ENCODE measurements at places on chromosomes 4 and X.

DNA sequence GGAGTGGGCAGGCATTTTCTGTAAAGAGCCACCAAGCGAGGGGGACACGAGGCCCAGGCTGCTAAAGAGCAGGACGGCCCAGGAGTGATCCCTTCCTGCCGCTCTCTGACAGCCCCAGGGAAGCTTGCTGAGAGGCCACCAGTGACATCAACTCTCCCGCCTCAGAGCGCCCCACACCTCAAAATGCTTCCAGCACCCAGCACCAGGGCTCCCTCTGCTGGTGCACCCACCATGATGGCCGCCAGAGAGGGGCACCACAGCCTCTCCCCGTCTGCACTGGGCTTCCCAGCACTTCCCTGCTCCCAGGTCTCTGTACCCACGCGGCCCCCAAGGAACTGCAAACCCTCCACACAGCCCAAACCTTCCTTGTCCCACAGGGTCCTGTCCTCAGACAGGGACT lies 40.4 kb downstream of the GAK start:
- peak; percentile 29 for DNase-seq

GRCh38 chrX:73766431-73766795 lies 203.4 kb downstream of the CHIC1 start:
- DNase-seq: no peak

DNA sequence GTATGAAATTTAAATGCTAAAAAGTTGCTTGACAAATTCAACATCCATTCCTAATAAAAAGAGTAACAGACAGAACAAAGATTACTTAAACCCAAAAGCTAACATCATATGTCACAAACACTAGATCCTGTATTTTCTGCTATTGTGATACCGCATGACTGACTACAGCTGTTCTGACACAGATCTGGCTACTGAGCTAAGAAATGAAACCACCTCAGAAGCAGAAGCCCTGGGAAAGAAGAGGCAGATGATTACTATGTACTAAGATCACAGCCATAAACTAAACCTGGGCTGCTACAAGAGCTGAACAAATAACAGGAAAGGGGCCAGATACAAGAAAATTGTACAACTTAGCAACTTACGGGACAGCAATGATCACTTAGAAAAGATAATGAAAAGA lies 9.4 kb downstream of the LETM1 start:
- DNase-seq: no peak

DNA sequence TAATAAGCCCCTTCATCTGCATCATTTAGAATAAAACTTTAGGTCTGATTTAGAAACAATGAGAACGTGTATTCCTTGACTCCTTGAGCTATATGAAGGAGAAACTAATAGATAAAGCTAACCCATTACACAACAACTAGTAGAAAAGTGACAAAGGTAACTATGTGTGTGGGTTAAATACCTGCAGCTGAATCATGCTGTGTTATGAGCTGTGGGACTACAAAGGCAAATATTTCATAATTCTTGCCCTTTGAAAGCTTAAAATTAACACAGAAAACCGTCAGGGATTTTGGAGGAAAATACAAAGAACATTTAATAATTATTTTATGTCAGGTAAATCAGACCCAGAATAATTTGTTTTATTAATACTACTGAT lies 898 bp upstream of the NDP start:
- no peak for DNase-seq

DNA sequence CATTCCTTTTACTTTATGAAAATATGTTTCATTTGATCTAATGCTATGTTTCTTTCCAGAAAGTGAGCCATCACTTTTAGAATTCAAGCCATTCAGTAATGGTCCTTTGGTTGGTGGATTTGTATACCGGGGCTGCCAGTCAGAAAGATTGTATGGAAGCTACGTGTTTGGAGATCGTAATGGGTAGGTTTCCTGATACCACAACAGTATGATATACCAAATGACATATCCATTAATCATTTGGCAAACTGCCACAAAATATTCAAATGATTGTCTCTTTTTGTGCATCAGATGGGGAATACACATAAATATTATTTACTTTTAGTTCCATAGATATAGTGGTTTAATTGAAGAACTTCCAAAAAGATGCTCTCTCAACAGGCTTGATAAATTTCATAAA lies 68.2 kb downstream of the HHIP start:
- DNase-seq: no peak

DNA sequence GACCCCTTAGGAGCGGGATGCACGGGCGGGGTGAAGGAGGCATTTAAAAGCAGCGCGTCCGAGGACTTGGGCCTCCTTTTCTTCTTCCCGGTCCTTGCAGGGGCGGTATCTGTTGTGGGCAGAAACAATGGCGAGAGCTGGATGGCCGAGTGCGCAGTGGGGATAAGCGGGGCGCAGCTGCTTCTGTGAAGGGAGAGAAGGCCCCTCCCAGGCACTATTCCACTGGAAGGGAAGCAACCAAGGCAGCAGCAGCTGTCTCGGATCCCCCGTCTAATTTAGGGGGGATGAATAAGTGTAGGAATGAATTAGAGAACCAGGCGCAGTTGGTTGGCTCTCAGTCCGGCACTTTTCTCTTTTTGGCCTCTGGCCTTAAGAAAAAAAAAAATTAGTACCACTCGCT lies 995 bp downstream of the SMARCA5 start:
- DNase-seq: peak; percentile 43

GRCh38 chr4:140078366-140078765 lies 75.6 kb downstream of the MAML3 start:
- no peak for DNase-seq

DNA sequence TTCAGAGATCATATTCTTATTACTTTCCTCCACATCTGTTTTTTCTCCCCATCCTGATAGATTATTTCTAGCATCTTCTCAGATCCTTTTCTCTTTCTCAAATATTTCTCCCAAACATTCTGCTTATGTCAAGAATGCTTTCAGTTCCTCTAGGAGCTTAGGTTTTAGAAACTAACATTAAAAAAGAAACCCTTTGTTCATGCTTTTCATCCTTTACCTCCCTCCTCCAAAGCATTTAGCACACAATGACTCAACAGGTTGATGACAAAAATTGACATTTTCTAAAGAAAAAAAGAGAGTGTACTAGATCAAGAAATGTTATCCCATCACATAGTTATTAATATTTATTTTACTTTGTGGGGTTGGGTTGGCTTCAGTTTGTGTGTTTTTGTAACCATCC lies 16.5 kb upstream of the ALB start:
- no peak for DNase-seq

DNA sequence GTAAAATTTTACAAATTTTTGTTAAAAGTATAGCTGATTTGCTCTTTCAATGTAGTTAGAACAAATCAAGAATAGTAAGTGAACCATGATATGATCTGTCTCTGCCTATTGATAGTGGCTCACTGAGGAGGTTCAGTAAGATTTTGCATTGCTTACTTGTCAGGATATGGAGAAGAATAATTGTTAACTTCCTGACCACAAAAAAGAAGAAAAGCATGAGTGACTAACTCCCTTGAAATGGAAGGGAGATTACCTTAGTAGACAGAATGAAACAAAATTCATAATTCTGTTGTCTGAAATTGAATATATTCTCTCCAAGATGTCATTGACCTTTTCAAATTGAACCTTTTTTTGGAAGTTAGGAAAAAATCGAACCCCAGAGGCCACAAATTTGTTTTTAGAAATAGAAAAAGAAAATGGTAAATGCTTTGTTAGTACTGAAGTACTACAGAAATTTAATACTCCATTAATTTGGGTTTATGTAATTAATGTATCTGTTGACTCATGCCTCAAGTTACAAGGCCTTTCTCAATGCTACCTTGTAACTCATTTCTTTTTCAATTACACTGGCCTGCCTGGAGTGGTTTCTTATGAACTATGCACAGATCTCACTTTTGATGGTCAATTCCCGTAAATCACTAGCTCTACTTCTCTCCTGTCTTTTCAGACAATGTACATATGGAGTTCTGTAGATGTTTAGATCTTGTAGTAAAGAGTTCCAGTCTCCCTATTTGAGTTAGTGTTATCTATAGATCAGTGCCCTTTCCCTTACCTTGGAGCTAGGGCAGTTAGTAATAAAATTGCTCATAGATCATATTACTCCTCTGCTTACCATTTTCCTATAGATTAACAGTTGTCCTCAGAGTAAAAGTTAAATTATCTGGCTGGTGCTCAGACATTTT lies 139.3 kb downstream of the TLL1 start:
- DNase-seq: no peak

DNA sequence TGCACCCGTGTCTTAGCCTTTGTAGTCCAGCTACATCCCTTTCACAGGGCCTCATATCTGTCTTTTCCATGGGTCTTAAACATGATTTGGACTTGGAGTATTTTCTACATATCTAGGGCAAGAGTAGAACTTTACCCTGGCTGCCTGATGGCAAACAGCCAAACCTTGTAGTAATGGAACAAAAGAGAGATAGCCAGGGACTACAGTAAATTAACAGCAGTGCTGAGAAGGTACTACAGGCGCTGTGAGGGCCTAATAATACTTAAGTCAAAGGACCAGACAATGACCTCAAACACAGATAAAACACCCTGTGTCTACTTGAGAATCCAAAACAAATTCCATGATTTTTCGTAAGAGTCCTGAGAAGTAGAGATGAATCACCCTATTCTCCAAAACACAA lies 111.0 kb upstream of the WDR17 start:
- DNase-seq: no peak

DNA sequence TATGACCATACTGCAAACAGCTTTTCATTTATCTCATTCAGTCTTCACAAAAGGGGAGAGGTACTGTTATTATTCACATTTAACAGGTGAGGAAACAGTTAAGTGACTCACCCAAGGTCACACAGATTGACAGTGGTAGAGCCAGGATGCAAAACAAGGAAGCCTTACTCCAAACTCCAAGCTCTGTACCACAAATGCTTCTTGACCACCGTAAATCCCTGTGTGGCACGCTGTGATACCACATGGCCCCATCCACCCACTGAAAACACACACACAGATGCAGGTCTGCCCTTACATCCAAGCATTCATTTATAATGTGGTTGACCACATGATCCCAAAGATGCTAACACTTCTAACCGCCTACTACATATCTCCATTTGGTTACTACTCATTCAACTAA lies 129.5 kb downstream of the TSPAN5 start:
- DNase-seq: no peak

- DNase-seq: no peak
Observed at GRCh38 chr4:152197211-152197610, 338.7 kb downstream of the FBXW7 start.

GRCh38 chrX:96147681-96148080 lies 537.0 kb upstream of the DIAPH2 start:
- DNase-seq: no peak

DNA sequence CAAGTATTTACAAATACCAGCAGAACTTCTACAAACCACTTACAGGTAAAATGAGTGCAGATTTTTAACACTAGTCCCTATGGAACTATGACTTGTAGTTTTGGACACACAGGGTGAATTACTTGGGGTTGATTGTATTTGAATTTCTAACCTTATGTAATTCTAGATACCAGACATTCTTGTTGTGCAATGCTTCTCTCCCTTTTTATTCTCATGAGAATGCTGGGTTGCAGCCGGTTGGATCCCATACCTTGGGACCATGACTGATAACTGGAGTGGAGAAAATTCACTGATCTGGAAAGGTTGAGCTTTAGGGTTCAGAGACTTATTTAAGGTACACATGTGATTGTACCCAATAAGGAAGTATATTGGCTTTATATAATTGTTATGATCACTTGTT lies 8.8 kb downstream of the TET2 start:
- DNase-seq: no peak

- DNase-seq: no peak
Observed at GRCh38 chr4:110632506-110633357, 9.9 kb upstream of the PITX2 start.

DNA sequence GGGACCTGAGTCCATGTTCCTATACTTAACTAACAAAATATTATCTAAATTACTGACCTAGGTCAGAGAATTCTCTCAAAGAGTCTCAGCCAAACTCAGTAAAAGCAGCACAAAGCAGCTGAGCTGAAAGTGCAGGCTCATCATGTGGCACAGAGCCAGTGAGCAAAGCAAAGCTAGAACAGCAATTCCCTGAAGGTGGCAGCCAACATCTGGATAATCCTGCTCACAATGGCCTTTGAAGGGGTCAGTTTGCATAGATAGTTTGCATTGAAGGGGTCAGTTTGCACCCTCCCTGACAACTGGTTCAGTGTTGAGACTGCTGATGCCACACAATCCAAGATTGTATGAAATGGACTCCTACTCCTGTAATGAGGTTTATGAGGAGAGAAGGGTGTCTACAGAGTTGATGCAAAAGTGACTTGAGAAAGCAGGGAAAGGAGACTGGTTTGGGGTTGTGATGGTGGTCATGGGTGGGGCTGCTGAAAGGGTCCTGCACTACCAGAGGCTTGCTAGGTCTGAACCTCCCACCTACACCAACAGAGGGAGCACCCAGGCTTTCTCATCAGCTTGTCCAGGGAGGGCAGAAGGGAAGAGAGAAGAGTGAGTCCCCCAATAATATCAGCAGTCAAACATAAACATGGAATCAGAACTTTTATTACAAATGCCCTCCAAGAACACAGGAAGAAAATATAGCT lies 39.7 kb downstream of the TRIM61 start:
- DNase-seq: no peak

GRCh38 chr4:128394778-128395177 lies 107.2 kb upstream of the PGRMC2 start:
- no peak for DNase-seq

DNA sequence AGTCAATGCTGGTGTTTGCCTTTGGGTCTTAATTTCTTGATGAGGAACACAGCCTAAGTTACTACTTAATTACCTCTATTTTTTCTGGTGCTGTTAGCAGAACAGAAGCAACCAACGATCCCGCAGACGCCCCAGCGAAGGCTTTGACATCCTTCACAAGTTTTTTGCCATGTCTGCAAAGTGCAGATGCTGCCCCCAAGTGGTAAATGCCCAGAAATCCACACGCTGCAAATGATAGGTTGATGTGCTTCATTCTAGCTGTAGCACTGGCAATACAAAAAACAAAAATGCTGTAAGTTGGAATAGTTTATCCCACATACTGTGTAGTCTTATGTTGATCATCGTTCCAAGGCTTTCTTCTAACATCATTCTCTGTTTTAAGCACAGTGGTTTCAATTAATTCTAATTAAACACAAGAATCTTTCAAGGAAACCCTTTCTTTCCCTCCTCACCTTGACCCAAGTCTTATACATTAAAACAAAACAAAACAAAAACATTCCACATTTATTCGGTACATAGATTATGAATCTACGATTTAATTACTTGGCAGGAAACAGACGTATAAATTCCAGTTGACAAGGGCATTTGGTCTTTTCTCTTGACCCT lies 1.2 kb downstream of the PNPLA4 start:
- peak; percentile 71 for DNase-seq

DNA sequence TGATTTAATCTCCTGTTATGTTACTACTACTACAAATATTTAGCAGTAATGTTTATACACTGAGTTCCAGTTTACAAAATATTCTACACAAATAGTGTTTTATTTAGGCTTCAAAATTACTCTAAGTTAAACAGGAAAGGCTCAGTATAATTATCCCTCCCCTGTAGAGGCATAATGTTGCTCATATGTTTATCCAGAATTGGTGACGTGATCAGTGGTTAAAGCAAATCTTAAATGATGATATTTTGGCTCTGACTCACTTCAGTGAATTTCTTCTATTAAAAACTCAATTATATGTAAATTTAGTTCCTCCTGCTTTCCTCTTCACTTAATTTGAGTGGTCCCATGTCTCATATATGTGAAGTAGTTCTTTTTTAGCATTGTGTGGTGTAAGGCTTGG lies 438.5 kb downstream of the ADGRL3 start:
- no peak for DNase-seq

- DNase-seq: no peak
Observed at GRCh38 chrX:48573690-48574269, 504 bp upstream of the RBM3 start.

GRCh38 chr4:38107818-38108217 lies 147.6 kb downstream of the PTTG2 start:
- no peak for DNase-seq

GRCh38 chrX:129614481-129615255 lies 40.1 kb downstream of the APLN start:
- no peak for DNase-seq
